Astrocyte of the spinal cord (primary cell): ENCODE measurements at places on chromosomes 2 and 18.
A peak's percentile ranks its signal among the peaks of the same experiment; 100 is the strongest.

DNA sequence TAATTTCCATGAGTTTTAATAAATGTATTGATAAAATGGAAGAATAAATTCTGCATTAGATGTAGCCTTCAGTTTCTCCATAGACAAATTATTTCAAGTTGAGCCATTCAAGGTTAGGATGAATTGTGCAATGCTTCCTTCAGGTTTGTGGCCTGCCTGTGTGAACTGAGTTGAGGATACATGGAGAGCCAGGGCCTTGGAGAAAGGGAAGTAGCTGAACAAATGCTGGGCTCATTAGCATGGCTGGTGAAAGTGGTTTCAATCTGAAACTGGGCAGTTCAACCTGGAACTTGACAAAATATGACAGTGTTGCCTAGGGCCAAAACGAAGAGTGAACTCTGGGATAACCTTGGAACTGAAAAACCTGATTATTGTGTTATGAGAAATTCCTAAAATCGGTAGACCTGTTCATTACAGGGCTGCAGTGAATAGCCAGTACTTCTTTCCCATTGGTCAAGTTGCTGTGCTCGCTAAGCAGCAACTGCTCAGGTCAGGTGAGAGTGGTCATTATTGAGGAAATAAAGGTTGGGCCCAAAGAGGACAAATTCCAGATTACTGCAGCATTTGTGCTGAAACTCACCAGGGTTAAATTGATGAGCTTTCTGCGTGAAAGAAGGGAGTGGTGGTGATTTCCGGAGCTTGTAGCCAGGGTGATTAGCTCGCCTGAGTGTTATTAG is 12.7 kb downstream of the INPP1 start:
- no peak for DNase-seq

- peak; percentile 78 for DNase-seq
Measured at GRCh38 chr2:172995323-172996244, 80.1 kb upstream of the MAP3K20 start.

DNA sequence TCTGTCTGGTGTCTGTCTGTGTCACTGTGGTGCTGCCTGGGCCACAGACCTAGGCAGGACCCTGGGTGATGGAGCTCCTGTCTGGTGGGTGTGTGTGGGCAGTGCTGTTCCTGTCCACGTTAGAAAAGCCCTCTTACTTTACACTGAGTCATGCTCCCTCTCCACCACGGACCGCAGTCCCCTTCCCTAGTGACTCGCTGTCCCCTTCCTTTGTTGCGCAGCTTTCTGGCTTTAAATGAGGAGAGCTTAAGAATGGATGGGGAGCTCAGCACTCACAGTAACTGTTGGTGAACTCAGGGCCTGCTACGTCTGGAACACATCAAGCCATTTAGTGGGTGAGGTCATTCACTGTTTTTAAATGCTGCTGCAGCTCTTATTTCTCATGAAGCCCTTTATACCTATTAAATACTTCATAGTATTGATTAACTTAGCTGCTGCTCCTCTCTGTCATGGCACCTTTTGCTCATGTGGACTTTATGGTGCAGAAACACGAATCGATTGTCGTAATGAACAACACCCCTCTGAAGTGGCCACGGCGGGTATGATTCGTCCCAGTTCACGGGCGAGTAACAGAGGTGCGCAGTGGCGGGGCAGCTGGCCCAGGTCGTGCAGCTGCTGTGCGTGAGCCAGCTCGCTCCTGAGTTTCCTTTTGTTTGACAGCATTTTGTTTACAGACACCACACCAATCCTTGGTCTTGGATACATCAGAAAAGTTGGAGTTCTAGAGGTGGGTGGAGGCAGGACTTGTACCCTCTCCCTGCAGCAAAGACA is 100.4 kb downstream of the LDLRAD4 start:
- DNase-seq, result no peak

GRCh38 chr2:112728029-112728362 is 7.2 kb downstream of the NT5DC4 start:
- DNase-seq, result no peak

DNA sequence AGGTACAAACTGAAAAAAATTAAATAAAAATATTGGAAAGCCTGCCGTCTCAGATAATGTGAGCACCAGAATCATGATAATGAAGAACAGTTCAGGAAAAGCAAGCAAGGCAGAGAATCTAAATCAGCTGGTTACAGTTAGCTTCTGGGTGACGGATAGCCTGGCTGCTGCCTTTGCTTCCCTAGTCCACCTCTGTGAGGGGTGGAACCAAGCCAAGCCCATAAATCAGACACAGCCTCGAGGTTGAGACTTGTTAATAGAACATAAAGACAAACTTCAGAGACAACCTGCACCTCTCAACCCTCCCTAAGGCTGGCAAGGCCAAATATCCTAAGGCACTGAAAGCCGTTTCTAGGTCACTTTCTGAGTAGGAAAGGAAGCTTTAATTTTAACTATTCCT is 334.7 kb upstream of the SLC39A10 start:
- no peak for DNase-seq

DNA sequence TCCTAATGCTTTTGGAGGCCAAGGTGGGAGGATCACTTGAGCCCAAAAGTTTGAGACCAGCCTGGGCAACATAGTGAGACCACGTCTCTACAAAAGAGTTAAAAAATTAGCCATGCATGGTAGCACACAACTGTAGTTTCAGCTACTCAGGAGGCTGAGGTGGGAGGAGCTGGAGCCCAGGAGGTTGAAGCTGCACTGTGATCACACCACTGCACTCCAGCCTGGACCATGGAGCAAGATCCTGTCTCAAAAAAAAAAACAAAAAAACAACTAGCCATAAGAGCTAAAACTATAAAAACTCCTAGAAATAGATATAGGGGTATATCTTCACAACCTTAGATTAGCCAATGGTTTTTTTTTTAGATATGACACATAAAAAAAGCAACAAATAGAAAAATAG is 16.9 kb upstream of the COL6A3 start:
- DNase-seq, result no peak

- no peak for DNase-seq
Measured at GRCh38 chr2:124804014-124804940, 779.2 kb downstream of the CNTNAP5 start.

DNA sequence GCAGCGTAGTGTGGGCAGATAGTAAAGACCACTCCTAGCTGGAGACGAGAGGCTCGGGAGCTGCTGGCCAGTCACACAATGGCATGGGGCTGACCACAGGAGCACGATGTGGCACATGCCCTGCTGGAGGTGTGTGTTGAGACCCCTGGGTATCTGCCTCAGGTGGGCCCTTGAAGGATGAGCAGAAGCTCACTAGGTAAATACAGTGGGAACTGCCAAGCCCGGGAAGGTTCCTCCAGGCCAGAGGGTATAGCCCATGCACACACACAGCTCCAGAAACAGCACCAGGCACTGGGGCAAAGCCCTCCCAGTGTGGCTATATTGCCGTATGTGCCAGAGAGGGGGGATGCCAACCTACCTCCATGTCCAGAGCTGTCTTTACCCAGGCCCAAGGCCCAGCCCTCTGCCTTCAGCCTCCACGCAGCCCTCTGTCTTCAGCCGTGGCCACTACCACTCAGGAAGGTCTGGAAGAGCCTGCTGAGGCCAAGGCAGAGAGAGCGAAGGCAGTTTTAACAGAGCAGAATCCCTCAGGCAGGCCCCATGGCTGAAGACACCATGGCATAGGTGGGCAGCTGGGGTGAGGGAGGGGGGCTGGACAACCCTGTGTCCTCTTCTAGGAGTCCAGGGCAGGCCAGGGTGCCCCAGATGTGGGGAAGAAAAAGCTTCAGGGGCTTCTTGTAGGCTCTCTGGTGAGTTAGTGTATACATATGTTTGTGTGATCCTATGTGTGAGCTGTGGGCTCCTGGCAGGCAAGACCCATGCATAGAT is 7.0 kb upstream of the ARID5A start:
- no peak for DNase-seq

- peak; percentile 19 for DNase-seq
Measured at GRCh38 chr2:235634435-235635158, 140.8 kb downstream of the AGAP1 start.

DNA sequence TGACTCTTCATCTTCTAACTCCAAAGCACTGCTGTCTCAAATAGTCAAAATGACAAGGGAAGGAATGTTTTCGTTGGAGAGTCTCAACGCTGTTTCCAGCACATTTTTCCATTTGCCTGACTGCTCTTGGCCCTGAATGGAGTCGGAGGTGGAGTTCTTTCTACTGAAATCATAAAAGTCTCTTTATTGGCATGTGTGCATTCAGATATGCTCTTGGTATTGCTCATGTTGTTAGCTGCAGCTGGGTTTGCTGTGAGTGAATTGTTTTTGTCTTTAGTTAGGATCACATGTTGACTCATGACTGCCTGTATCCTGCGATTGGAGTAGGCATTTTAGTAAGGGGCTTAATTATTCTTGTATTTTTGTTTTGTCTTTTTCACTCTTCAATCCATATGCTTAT is 16.8 kb downstream of the TMEM17 start:
- no peak for DNase-seq

GRCh38 chr2:197498235-197498936 is 1.3 kb downstream of the HSPD1 start:
- DNase-seq, result no peak

GRCh38 chr2:203705178-203705577 is 1.3 kb upstream of the CD28 start:
- no peak for DNase-seq

- peak; percentile 26 for DNase-seq
Measured at GRCh38 chr18:61765097-61765496, 127.7 kb downstream of the RNF152 start.

GRCh38 chr2:228444161-228444560 is 262.7 kb upstream of the SPHKAP start:
- DNase-seq, result no peak

DNA sequence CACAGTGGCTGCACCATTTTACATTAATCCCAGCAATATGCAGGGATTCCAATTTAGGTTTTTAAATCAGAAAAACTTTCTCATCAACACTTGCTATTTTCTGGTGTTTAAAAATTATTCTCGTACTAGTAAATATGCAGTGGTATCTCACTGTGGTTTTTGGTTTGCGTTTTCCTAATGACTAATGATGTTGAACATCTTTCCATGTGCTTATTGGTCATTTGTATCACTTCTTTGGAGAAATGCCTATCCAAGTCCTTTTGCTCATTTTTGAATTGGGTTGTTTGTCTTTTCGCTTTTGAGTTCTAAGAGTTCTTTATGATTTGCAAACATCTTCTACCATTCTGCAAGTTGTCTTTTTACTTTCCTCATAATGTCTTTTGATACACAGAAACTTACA is 62.1 kb upstream of the TCF7L1 start:
- DNase-seq, result no peak

- peak; percentile 56 for DNase-seq
Measured at GRCh38 chr2:31170071-31170698, 31.9 kb upstream of the GALNT14 start.

DNA sequence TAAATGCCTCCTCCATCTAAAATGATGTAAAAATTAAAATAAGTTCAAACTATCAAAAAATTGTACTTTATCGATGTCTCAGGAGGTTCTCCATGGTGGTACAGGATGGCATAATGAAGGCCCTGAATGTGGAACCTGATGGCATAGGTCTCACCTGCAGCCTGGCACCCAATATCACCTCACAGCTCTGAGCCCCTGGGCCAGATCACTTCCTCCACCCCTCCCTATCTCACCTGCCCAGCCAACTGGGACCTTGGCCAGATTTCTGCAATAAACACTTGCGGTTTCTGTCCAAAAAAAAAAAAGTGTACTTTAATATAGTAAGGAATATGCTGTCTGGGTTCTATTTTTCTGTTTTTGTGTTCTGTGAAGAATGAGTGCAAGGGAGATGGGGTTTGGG is 6.7 kb upstream of the RBM45 start:
- no peak for DNase-seq

DNA sequence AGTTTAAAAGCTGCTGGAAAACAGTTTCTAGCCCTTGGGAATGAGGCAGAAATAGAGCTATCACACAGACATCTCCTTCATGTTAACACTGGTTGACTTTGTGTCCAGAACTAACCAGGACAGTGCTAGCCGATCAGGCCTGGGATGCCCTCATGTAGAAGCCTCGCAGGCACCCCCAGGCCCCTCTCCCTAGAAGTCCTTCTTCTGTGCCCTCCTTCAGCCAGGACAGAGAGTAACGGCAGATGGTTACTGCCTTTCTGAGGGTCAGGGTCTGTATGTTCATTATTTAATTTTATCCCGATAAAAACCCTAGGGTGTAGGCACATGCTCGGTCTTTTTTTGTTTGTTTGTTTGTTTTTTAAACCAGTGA is 10.7 kb upstream of the RPL31 start:
- no peak for DNase-seq

GRCh38 chr2:233832414-233832813 is 21.9 kb downstream of the HJURP start:
- peak; percentile 12 for DNase-seq

- DNase-seq, result no peak
Measured at GRCh38 chr18:27959101-27959500, 217.8 kb downstream of the CDH2 start.

DNA sequence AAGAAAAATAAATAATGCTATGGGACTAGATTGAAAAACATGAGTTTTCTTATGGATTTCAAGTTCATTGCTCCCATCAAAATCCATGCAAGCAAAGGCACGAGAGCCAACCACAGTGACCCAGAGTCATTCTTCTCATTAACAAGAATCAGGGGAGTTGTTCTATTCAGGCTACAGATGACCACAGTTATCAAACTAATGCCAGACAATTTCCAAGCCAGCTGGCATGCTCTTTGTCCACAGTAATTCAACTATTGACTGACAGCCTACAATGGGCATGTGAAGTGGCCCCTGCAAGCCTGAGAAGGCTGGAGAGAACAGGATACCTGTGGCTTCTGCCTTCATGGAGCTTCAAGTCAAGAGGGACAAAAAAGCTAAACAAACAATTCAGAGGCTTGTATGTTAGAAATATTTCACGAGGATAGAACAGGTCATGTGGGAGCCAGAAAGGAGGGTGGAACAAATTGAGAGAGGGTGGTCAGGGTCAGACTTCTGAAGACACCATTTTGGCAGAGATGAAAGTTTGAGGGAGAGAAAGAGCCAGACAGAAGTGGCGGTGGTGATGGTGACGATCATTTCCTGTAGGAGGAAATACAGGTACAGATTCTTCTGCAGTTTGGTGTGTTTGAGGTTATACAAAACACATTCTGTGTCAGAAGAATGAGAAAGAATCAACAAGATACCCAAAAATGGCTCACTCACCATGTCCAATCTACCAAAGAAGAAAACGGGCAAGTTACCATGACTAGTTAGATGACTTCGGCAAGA is 732.4 kb downstream of the RNF144A start:
- no peak for DNase-seq

- DNase-seq, result peak; percentile 33
Measured at GRCh38 chr2:216634370-216635148, 1.3 kb downstream of the IGFBP2 start.

GRCh38 chr18:67553437-67553836 is 36.9 kb upstream of the DSEL start:
- DNase-seq, result no peak

- peak; percentile 2 for DNase-seq
Measured at GRCh38 chr18:44033144-44033701, 647.5 kb upstream of the SETBP1 start.

DNA sequence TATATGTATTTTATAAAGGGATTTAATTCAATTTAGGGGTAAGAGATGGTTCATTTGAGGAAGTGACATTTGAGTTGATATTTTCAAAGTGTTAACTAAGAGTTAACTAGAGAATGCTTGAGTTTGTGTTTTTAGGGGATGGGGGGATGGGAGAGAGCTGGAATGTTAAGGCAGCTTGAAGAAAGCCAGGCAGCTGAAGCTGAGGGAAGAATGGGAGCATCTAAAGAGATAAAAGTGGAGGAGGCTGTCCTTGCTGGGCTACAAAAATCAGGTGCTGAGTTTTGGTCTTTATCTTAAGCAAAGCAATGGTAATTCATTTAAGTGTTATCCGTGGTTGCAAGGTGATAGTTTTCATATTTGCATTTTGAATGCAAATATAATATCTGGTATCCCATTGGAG is 9.2 kb downstream of the CHST9 start:
- no peak for DNase-seq

GRCh38 chr2:5121121-5121520 is 571.1 kb upstream of the SOX11 start:
- DNase-seq, result no peak
